ENCODE measurements at places on chromosomes 6 and 20.

DNA sequence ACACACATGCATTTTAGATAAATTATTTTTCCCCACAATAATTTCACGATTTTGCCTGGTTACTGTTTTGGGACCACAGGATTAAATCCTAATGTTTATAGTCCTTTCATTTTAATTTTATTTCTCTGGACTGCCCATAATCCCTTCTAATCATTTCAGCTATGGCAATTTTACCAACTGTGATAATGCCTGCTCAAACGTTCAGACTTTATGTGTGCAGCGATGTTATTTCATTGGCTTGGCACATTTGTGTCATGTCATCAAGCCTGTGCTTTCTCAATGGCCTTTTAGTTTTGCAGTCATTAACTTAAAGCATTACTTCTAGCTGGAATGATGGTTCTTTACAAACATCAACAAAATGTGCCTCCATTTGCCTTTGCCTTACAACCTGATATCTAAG, 140.6 kb upstream of the HSF2 start:
- no peak for DNase-seq

GRCh38 chr6:43812850-43813578, 43.0 kb downstream of the VEGFA start:
- no peak for DNase-seq

- no peak for DNase-seq
Measured at GRCh38 chr6:167571550-167571949, 246.7 kb downstream of the TTLL2 start.

- DNase-seq: no peak
Measured at GRCh38 chr6:39102071-39102820, 12.7 kb downstream of the SAYSD1 start.

DNA sequence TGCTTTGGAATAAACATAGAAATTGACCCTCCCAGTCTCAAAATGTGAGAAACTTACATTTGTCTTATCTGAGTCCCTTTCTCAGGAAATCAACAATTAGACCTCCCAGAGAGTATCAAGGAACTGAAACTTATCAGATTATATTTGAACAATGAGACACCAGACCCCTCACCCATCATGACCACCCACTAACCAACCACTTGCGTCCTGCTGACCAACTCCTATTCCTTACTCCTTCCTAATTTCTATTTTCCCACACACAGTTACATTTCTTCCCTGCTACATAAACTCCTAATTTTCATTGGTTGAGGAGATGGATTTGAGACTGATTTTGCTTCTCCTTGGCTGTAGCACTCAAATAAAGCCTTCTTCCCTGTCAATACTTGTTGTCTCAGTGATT, 97.9 kb downstream of the TPBG start:
- DNase-seq: no peak

GRCh38 chr20:37372441-37372840, 26.5 kb downstream of the SRC start:
- DNase-seq: no peak

DNA sequence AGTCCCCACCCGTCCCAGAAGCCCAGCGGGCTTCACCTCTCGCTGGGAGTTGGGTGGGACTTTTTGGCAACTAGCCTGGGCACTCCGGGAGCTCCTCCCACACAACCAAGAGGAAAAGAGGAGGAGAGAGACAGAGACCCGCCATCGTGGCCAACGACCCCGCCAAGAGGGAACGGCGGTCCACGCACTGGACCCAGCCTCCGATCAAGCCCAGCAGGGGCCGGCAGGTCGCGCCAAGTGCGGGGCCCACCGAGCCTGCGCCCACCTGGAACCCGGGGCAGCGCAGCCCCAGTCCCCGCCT, 3.0 kb upstream of the TMEM14C start:
- DNase-seq: no peak

- DNase-seq: no peak
Measured at GRCh38 chr6:80366714-80367113, 260.2 kb downstream of the BCKDHB start.

GRCh38 chr6:111950661-111951496, 77.6 kb upstream of the FYN start:
- no peak for DNase-seq

GRCh38 chr6:111823831-111824607, 49.2 kb downstream of the FYN start:
- DNase-seq: no peak

DNA sequence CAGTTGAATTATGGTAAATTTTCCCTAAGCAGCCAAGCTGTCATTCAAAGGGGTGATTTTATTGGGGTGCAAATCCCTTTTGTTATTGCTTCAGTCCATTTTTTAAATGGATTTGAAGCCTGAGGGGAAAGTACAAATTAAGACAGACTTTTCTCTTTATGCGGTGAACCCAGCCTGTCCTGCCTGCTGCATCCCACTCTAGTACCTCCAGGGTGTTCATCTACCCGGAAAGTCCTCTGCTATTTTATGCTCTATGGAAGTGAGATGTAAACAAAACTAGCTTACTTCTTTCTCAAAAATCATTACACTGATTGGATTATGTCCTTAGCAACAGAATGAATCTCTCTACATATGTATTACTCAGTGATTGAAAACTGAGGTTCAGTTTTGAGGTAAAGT, 1088.9 kb upstream of the CITED2 start:
- DNase-seq: no peak

- no peak for DNase-seq
Measured at GRCh38 chr20:62352402-62353288, 14.5 kb downstream of the LAMA5 start.

GRCh38 chr6:15364401-15365037, 118.7 kb downstream of the JARID2 start:
- DNase-seq: no peak

- DNase-seq: no peak
Measured at GRCh38 chr6:24060982-24061754, 64.8 kb upstream of the NRSN1 start.

DNA sequence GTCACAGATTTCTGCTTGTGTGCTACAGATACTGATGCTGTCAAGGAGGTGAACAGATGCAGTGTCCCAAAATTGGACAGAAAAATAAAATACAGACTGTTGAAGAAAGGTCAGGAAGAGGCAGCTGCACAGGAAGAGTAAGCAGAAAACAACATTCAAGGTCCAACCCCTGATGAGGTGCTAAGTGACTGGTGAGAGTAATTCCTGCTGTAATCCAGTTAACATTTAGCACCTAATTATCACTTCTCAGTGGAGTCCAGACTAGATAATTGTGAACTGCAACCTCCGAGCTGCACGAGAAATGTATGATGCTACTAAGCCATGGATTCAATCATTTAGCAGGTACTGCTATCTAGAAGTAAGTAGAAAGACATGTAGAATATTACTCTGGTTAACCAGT, 36.3 kb upstream of the NRSN1 start:
- DNase-seq: no peak

DNA sequence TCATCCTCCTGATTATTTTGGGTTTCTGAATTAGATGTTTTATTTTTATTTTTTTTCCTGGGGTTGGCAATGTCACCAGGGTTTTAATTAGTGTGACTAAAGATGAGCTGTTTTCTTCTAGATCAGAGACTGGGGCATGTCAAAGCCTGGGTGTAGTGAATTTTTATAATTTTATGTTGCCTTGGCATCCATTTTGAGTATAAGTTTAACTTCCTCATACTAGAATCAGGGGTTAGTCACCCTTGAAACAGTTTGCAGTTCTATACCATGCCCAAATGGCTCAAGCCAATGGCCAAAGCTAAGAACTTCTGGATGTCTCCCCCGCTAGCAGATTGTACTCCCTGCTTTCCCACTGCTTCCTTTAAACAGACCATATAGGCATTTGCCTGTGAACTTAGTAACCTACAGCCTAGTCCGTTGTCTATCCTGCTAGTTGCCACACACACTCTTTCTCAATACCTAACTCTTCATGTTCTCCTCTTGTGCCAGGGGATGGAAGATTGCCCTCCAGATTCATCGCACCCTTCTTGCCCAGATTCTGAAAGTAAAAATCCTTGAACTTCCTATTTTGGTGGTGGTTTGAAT, 54.5 kb downstream of the KIAA0408 start:
- DNase-seq: no peak

GRCh38 chr6:36685166-36685924, 6.8 kb downstream of the CDKN1A start:
- DNase-seq: no peak

DNA sequence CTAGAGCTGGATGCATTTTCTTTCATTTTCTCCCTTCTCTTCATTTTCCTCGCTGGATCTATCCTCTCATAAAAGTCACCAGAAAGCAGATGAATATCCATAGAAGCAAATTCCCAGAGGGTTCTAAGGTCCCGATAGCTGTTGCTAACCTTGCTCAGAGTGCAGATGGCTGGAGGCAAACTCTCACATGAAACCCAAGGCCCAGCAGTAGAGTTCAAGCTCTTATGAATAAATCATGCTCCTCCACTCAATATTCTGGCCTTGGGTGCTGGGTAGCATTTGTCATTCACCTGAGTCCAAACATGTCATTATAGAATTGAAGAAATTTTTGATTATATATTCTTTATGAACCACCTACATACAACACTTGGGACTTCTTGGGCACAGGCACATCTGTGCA, 539.7 kb upstream of the MARCKS start:
- DNase-seq: no peak

DNA sequence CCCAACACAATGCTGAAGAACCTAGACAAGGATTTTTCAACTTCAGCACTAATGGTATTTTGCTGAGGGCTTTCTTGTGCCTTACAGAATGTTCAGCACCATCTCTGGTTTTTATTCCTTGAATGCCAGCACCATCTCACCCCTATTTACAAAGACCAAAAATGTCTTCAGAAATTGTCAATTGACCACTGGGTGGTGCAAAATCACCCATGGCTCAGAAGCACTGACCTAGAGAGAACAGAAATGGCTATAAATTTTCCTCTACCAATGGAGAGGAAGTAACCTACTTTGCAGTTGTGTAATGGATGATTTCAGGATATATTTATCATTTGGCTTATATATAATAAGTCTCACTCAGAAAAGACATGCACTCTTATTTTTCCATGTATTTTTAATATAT, 431.0 kb upstream of the IRAK1BP1 start:
- DNase-seq: peak; percentile 19

DNA sequence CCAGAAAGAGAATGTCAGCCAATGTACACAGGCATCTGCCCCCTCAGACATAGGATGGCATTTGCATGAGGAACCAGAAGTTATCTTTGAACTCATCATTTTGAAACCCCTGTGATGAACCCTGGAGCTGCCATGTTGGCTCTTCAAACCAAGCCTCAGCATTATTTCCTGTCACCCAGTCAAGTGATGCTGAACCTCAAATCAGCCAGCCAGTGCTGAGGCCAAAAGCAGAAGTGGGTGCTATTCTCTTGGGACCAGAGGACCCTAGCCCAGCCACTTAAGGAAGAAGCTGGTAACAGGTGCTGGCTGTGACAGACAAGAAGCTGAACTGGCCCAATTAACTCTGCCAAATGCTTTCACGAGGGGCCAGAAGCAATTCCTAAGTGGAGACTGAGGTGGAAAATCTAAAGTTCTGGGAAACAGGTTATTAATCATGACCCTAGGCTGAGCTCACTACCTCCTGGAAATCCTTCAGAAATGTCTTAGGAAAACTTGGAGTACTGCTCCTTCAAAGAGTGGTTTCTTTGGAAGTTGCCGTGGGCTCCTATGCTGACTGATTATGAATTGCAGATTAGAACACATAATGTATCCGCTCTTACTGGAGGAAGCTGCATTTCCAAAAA, 4.0 kb downstream of the PKIG start:
- no peak for DNase-seq

DNA sequence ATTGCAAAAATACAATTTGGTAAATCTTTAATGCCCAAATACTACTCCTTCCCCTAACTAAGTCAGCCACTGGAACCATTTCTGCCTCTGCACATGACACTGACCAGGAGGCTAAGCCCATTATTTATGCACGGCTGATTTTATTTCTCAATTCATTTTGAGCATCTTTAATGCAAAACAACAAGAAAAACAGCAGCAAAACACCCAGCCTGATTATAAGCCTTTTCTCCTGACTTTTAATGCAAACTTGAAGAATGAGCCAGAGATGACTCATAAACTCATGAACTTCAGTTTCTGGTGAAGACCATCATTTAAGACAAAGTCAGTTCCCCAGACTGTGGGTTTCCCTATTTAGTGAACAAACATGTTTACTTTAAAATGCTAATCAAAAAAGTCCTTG, 51.6 kb downstream of the CYP24A1 start:
- no peak for DNase-seq

DNA sequence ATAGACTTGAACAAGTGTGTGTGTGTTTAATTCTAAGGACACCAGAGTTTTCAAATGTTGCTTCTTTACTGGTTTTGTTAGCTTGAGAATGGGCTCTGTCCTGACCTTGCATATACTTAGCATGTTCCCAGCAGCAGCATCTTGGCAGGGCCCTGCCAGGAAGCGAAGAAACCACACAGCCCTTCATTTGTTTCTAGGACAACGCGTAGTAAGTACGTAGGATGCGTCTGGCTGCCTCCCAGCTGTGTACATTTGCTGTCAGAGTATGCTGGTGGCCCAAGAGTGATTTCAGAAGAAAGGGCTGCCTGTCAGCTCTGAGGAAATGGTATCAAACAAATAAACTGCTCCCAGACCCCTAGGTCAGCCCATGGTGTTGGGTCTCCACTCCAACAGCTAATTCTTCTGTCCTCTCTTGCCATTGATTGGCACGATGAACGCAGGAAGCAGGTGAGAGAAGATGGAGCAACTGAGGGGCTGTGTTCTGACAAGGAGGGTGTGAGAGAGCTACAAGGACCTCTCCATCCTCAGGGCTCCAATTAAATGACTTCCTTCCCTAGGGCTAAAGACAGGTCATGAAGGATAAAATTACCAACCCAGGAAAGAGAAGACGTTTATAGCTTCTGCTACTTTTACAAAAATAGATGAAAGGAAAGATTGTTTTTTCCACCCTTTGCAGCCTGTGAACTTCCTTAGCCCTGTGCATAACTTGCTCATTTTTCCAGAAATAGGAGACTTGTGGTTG, 55.9 kb upstream of the HDDC2 start:
- DNase-seq: no peak

- no peak for DNase-seq
Measured at GRCh38 chr6:107353773-107354382, 105.5 kb downstream of the PDSS2 start.

DNA sequence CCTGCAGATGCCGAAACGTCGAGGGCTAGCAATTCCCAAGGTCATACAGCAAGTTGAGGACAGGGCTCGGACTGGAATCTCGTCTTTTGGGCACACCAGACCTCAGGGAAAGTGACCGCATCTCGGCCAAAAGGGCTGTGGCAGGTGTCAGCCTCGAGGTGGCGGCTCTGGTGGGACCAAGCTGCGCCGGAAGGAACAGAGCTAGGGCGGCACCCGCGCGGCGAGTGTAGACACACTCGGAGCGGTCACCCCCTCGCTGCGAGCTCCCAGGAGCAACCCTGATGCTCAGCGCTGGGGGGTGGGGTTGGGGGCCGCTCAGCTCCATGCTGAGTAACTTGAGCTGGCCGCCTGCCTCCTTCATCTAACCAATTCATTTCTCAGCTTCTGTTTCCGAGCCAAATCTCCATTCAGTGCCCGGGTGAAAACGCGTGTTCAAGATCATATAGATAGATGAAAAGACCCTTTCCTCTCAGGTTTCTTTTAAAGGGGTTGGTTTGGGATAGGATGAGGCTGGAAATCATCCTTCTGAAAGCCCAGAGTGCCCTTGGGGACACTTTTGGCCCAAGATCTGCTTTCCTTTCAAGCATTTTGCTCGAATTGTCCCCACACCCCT, 2.2 kb upstream of the TUBB2B start:
- DNase-seq: no peak

- DNase-seq: no peak
Measured at GRCh38 chr20:8749101-8749500, 319.8 kb upstream of the PLCB4 start.

All from HCT116 (cell line).